ENCODE measurements at places on chromosomes 11 and 22. TPM values are rescaled to one million over a fixed set of nuclear protein-coding genes. Genes with fewer than 3 reads are reported as not detected.

DNA sequence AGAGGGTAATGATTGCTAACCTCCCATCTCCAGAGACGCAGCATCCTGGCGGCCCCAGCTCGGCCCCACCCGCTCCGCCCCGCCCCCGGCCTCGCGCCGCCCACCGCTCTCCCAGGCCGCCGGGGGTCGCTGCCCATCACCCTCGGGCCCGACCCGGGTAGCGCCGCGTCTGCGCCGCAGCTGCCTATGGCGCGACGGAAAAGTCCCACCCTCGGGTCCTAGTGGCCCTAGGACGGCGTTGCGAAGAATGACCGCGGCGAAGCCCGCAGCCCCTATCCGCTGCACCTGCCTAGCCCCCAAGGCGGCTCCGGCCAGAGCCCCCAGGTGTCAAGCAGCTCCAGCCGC lies 457 bp downstream of the CPSF7 start:
- no peak for DNase-seq

TMEM191C gene
- total RNA-seq, result 0.78 TPM

DNA sequence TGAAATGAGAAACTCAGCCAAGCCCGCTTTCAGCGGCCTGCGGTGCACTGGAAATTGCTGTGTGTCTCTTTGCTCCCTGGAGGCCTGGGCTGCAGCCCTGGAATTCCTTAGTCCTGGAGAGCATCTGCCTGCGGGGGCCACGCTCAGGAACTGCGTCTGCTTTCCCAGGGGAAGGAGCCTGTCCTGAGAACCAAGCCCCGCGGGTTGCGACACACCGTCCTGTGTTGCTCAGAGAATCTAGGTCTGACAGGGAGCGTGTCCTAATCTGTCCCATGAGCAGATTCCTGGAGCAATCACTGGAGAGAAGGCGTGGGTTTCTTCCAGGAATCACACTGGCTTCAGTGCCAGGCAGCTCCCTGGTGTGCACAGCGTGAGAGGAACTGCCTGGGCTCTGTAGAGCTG lies 708.1 kb downstream of the BRD1 start:
- no peak for DNase-seq

GRCh38 chr11:8330404-8330803 lies 66.7 kb upstream of the LMO1 start:
- no peak for DNase-seq

GRCh38 chr11:35763765-35764164 lies 101.2 kb downstream of the TRIM44 start:
- DNase-seq, result no peak

CALCA gene
- 0.73 TPM for total RNA-seq

GRCh38 chr11:44017443-44018126 lies 30.2 kb upstream of the ACCSL start:
- DNase-seq, result no peak

TRIM29 gene
- total RNA-seq, result 2.3 TPM

DNA sequence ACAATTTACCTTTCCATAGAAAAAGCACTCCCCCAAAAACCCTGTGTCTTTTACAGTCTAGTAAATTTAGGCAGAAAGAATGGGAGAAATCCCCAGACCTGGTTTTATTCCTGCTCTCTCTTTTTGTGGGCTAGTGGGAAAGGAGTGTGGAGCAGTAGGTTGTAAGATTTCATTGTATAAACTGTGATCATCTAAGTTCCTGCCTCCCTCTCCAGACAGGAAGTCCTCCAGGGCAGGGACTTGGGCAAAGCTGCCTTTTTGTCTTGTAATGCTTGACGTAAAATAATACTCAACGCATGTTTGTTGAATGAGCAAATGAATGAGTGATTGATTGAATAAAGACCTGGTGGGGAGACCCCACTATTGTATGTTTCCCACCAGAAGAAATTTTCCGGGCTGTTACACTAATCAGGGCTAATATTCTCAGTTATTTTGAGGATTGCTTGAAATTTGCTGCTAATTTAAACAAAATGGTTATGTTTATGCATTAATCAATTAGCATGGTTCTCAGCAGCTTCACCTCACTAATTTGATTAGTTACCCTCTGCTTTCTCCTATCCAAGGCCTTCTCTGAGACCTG lies 36.3 kb downstream of the CSNK2A3 start:
- no peak for DNase-seq

DNA sequence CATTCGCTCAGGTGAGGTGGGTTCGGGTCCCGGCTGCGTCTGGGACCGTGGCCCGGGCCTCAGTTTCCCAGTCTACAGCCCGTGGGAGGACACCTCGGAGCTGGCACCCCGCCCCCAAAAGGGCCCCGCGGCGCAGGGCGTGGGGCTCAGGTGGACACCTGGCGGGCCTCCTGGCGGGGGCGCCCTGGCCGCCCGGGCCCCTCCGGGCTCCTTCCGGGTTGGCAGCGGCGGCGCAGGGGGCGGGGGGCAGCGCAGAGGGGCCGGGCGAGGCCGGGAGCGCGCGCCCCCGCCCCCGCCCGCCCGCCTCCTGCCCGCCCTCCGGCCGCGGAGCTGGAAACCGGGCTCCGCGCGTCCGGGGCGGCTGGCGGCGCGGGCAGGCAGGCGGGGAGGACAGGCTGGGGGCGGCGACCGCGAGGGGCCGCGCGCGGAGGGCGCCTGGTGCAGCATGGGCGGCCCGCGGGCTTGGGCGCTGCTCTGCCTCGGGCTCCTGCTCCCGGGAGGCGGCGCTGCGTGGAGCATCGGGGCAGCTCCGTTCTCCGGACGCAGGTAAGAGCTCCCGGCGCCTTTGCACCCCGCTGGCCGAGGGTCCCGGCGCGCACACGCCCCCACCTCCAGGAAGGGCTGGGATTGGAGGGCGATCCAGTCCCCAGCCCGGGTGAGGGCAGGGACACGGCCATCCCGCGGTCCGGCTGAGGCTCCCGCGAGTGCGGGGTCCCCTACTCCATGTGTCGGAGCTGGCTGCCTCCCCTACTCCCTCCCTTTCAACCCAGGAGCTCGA lies at the start of gene EMID1:
Gene EMID1 (plus strand): TSS at position 303 of the 778 bp plus-strand sequence. CDS start 143 bp downstream, at position 446.
- no peak for DNase-seq

FXYD2 gene
- total RNA-seq, result 13.6 TPM

GRCh38 chr22:22001664-22002525 lies 19.3 kb upstream of the TOP3B start:
- DNase-seq, result no peak

CAT gene
- total RNA-seq, result 363 TPM

DNA sequence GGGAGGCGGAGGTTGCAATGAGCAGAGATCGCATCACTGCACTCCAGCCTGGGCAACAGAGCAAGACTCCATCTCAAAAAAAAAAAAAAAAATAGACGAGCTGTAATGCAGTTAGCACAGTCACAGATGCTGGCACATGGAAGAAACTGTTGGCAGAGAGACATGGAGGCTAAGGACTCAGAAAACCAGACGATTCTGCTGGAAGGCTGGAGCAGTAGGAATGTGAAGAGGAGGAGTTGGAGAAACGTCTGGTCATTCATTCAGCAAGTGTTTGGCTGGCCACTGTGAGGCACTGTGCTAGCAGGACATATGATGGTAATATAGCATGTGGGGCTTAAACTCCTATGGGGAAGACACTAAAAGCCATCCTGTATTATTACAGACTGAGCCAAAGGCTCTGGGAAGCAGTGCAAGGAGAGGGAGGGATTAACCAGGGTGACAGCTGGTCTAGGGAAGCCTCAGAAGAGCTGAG lies 5.0 kb downstream of the UQCR10 start:
- no peak for DNase-seq

LYVE1 gene
- 25.6 TPM for total RNA-seq

GRCh38 chr11:64859542-64860414 lies 15.3 kb upstream of the CDC42BPG start:
- DNase-seq, result no peak

CDON gene
- 5.3 TPM for total RNA-seq

Measured in left lobe of liver (tissue), 2 donors.